ENCODE measurements at places on chromosomes 13 and 19.

- DNase-seq, result no peak
These were observed 74.7 kb upstream of the TEX29 start for GRCh38 chr13:111245576-111246384.

- no peak for DNase-seq
These were observed 1.2 kb downstream of the CD33 start for GRCh38 chr19:51226067-51226466.

GRCh38 chr13:113491418-113491883, 940 bp upstream of the DCUN1D2 start:
- peak; percentile 62 for DNase-seq

DNA sequence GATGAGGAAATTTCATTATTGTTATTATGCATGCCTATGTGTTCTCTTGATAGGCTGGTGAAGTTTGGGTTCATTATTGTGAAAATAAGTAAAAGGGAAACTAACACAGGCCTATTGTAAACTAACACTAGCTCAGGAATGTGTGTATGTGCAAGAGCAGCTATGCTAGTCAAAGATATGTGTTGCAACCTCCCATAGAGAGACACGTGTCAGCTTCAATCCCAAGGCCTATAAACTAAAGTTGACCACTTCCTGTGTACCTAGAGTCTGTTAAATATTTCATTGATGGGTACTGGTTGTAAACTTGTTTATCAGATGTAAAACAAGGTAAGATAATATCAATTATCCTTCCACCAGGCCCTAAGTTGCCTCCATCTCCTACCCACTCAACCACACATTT, 44.7 kb upstream of the ZNF30 start:
- DNase-seq, result no peak

- no peak for DNase-seq
These were observed 247.1 kb upstream of the SGCG start for GRCh38 chr13:22933571-22934181.

- peak; percentile 52 for DNase-seq
These were observed 15.4 kb downstream of the ANKRD24 start for GRCh38 chr19:4197625-4198466.

DNA sequence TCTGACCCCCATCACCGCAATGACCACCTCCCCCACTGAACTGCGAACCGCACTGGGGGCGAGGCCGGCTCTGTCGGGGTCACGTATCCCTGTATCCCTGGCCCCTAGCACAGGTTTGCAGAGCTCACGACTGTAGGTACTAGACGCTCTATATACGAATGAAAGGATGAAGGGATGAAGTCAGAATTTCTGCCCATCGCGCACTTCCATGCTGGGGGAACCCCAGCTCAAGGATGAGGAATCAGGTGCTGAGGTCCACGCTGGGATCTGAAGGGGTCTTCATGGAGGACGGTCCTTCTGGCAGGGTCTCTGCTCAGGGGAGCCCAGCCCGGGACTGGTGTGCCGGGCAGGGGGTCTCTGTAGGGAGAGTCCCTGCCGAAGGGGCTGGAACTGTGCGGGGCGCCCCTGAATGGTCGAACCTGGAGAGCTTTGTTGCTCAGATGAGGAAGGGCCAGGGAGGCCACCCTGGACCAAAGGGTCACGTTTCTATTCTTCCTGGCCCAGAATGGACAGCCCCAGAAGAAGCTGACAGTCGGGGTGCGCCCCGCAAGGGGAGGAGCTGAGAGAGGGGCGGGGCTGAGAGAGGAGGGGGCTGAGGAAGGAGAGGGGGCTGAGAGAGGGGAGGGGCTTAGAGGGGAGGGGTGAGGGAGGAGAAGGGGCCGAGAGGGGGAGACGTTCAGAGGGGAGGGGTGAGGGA, 37.9 kb upstream of the SEMA6B start:
- DNase-seq, result no peak

GRCh38 chr13:89061821-89062220, 1390.7 kb downstream of the SLITRK5 start:
- DNase-seq, result no peak

DNA sequence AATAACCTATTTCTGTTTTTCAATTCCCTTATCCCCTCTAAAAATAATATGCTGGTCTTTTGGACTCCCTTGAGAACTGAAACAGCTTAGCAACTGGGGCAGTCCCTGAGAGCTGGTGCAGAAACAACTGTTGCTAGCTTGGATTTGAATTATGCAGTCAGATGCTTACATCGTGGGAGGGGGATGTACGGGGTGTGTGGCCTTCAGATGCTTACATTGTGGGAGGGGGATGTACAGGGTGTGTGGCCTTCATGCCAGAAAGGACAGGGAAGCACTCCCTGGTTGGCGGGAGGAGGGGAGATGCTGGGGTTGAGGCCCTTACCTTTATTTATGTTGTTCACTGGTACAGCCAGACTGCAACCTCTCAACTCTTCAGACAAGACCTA, 25.6 kb downstream of the LRCH1 start:
- DNase-seq, result peak; percentile 53

DNA sequence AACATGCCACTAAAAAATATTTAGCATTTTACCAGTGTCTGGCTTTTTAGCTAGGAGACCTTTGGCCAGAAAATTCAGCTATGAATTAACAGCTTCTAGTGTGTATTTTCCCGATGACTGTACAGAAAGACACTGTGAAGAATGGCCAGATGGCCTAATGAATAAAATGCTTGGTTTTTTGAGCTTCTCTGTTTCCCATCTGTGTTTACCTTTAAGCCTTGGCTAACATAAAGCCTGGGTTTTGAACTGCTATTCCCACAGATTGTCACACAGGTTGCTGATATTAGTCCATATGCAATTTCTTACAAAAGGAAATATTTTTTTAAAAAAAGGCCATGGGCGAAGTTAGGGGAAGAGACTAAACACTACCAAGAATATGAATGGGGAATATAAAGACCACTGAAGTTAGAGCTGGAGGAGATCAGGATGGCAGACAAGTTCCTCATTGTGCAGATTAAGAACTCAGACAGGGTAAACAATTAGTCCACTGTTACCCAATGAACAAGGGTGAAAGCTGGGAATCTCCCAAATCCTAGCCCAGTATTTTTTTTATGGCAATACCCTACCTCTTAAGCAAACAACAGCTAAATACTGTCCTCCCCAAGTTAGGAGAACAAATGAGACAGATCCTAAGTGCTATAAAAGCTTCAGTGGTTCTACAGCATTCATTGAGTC, 95.1 kb downstream of the DCT start:
- no peak for DNase-seq

GRCh38 chr13:37087486-37087885, 18.0 kb downstream of the CSNK1A1L start:
- no peak for DNase-seq

DNA sequence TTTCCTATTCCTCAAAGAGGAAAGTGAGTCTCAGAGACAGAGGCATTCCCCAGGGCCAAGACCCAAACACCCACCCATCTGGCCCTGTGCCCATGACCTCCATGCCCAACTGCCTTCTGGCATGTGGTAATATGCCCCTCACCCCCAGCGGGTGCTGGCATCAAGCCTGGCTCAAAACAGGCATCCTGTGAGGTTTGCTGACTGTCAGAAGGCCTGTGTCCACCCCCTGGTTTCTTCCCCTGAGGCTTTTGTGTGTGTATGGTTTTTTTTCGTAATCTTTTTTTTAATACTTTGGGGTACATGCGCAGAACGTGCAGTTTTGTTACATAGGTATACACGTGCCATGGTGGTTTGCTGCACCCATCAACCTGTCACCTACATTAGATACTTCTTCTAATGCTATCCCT, 7.6 kb upstream of the KANK2 start:
- no peak for DNase-seq

GRCh38 chr19:50492303-50493052, 15.8 kb upstream of the GARIN5A start:
- DNase-seq, result peak; percentile 51

- no peak for DNase-seq
These were observed 13.7 kb upstream of the ZNF888 start for GRCh38 chr19:52936954-52937325.

DNA sequence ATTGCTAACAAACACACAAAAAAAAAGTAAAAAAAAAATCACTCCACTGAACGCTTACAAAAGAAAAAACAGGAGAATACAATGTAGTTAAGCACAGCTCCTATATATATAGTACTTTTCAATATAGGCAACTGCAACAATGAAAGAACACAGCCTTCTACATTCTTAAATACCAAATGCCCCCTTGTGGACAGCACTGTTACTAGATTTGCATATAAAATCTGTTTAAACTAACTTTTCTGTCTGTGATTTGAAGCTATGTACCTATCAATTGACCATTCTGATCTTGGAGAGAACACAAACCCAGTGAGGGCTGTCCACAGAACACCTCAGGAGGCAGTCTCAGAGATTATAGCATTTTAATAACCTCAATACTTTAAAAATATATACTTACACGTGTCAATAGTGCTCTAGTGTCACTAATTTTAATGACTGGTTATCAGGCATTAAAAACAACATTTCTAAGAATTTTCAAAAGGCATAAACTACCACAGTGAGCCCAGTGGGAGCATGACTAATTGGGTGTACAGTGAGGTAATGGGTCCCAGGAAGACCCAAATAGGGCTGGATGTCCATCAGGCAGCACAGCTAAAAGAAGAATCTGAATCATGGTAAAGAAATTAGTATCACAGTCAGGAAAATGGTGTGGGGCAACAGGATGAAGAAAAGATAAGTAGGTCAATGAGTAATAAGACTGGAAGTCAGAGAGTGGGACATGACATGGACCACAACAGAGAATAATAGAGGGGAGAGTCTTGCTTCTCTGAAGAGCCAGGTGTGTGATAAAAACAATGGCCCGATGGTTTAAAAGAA, 22.2 kb downstream of the CCDC169 start:
- peak; percentile 86 for DNase-seq

- peak; percentile 47 for DNase-seq
These were observed at the start of gene PEAK3 for GRCh38 chr19:2282062-2282861. PEAK3 (minus strand) TSS chr19:2282175; CDS start chr19:2280931, 1,244 bp downstream.

GRCh38 chr13:20175907-20176652, 15.2 kb upstream of the GJA3 start:
- DNase-seq, result no peak

GRCh38 chr19:17037966-17038500, 11.4 kb upstream of the CPAMD8 start:
- DNase-seq, result no peak

DNA sequence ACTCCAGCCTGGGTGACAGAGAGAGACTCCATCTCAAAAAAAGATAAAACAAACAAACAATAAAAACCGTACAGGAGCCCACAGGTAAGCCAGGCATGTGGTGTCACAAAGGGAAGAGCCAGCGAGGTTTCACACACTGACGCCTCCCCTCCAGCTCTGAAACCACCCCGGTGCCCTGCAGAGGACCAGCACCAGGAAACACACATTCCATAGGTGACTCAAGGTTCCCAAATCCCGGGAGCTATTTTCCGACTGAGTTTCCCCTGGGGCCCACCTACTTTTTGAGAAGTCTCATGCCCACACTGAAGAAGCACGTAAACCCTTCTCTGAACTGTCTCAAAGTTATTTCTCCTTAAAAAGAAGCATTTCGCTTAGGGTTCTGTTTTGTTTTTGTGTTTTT, 40.3 kb downstream of the RHPN2 start:
- DNase-seq, result no peak

- DNase-seq, result no peak
These were observed 724.4 kb upstream of the SLITRK5 start for GRCh38 chr13:86946734-86947133.

GRCh38 chr19:19207637-19208572, 3.9 kb upstream of the NCAN start:
- DNase-seq, result no peak

GRCh38 chr13:33742321-33742720, 75.6 kb upstream of the RFC3 start:
- no peak for DNase-seq

- DNase-seq, result no peak
These were observed 59.5 kb downstream of the SLC7A1 start for GRCh38 chr13:29535663-29536655.

GRCh38 chr13:25214491-25215252, 42.6 kb upstream of the AMER2 start:
- no peak for DNase-seq

DNA sequence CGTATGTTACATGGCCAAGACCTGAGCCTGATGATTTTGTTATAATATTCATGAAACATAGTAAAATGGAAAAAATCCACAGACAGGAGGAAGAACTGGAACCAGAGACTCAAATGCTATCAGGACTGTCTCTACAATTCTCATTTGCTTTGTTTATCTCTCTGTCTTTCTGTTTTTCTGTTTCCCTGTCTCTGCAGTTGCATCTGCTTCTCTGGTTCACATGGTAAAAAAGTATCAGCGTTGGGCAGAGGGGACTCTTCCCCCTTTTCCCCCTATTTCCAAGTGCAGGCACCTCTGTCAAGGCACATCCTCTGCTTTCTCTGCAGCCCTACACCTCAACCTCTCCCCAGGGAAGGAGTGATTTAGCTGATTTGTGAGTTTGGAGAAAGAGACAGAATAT, 41.2 kb upstream of the VWA8 start:
- no peak for DNase-seq

GRCh38 chr19:6099599-6099998, 10.7 kb downstream of the RFX2 start:
- peak; percentile 23 for DNase-seq

GRCh38 chr19:43504426-43505185, at the start of gene PHLDB3:
PHLDB3 (minus strand) TSS chr19:43504746; CDS start chr19:43504118, 628 bp downstream.
- no peak for DNase-seq

DNA sequence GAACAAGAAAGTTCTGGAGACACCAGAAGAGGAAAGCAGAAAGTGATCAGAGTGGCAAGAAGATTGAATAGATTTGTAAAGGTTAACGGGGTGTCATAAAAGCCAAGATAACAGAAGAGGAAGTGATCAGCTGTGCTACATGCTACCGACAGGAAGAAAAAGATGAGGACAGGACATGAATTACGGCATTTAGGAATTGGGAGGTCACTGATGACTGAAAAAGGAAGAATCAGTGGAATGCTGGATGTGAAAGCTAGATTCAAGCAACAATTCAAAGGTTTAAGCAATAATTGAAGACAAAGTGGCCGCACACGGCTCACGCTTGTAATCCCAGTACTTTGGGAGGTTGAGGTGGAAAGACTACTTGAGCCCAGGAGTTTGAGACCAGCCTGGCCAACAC, 15.1 kb downstream of the ZNF160 start:
- DNase-seq, result no peak

- no peak for DNase-seq
These were observed 1539.0 kb downstream of the UQCRFS1 start for GRCh38 chr19:27673986-27674385.

DNA sequence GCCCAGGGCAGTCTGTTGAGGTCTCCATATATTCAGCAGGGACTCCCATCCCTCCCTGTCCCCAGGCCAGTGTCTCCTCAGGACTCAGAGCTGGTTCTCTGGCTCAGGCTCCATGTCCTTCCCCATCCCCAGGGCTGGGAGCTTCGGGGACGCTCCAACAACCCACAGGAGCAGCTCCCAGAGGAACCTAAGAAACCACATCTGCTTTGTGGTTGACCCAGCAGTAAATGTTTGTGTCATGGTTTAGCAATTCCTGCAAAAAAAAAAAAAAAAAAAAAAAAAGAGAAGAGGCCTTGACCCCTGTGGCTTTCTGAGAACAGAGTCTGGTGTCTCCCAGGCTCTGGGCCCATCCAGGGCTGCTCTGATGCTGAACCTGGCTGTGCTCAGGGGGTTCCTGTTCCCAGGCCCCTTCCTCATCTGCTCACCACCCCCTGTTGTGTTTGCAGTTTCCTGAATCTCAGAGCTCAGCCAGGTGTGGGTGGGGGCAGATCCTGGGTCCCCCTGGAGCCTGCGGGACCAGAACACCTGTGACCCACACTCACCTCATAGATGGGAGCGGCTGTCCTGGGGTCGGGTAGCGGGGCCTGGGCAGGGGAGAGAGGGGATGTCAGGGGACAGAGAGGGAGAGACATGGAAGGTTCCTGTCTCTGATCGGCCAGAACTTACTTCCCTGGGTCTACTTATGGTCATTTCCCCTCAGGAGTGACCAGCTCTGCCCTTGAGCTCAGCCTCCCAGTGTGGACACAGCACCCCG, 25.2 kb upstream of the CEACAM1 start:
- DNase-seq, result no peak
